ENCODE measurements at places on chromosomes 5 and 9. TPM values are rescaled to one million over a fixed set of nuclear protein-coding genes. Genes with fewer than 3 reads are reported as not detected.

DOK3 gene
- total RNA-seq: 5.0 TPM

TAF11L14 gene
- not detected for total RNA-seq

NFIL3 gene
- 3.4 TPM for total RNA-seq

STOM gene
- total RNA-seq: 16.1 TPM

LEAP2 gene
- 4.5 TPM for total RNA-seq

PCDHGC5 gene
- total RNA-seq: not detected

SOX30 gene
- total RNA-seq: 0.36 TPM

DNM1 gene
- total RNA-seq: 2.0 TPM

DNA sequence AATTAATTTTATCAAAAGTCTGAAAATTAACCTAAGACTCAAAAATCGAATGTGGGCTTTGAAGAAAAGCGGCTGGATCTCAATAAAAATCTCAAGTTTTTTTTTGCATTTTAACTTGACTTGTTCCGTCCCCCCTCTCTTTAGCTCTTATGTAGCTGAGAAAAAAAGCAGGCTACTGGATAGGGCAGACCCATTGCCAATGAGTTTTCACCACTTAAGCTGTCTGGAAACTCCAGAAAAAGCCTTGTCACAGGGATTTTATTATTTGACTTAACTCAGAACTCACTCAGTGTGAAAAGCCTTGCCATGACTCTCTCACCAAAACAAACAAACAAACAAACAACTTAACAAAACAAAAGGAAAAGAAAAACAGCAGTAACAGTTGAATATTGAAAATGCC is 247.4 kb downstream of the CDH9 start:
- DNase-seq: no peak

- no peak for DNase-seq
Measured at GRCh38 chr5:125357660-125358059, 611.2 kb upstream of the ZNF608 start.

- DNase-seq: no peak
Measured at GRCh38 chr5:111408817-111409216, 103.5 kb downstream of the STARD4 start.

DNA sequence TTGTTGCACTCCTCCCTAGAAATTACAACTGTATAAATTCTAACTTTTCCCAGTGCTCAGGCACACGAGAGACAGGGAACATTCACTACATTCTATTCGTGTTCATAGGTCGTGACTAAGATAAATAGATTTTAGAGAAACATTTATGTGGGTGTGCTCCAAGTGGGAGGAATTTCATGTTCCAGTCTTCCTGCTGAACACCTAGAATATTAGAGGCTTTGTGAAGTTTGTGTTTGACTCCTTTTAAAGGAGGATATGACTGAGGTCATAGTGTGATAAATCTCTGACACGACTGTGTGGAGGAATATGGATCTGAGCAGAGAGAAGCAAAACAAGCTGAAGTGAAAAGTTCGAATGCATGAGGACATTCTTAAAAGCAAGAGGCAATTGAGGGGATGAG is 355.3 kb downstream of the ZSWIM6 start:
- no peak for DNase-seq

DNA sequence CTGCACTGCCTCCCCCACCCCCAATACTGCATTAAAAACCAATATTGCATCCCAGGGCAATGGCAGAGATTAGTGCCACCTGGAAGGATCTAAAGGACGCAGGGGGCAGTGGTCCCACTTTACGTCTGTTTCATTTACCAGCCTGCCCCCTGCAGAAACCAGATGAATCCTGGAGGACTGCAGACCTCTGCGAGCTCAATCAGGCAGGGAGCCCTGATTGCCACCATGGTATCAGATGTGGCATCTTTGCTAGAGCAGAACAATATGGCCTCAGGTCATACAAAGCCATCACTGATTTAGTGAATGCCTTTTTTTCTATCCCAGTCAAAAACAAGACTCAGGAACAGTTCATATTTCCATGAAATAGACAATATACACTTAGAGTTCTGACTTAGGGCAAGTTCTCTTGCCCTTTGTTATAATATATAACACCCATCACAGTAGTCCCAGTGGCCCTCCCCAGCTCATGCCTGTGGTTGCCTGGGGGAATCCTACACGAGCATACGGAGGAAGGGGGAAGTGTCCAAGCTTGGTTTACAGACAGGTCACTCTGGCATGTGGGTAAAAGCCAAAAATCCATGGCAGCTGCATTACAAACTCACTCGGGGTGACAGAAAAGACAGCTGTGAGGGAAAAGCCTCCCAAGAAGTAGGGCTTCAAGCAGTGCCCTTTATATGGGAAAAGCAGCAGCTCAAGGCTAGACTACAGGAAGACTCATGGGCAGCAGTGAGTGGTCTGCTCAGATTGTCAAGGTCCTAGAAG is 85.1 kb downstream of the MED27 start:
- DNase-seq: no peak

DNA sequence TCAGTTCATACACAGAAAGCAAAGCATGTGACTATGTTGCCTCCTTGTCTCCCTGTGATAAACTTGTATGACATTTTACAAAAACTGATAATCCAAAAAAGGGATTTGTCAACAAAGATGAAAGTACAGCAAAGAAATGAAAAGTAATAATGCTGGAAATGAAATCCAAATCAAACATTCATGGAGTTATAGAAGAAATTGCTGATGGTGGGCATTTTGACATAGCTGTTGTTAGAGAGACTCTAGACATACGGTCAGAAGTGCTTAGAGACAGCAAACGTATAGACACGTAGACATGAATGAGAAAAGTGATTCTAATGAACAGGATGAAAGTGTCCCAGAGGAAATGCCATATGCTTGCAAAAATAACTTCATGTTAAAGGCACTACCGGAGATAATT is 186.9 kb upstream of the RGMB start:
- no peak for DNase-seq

DNA sequence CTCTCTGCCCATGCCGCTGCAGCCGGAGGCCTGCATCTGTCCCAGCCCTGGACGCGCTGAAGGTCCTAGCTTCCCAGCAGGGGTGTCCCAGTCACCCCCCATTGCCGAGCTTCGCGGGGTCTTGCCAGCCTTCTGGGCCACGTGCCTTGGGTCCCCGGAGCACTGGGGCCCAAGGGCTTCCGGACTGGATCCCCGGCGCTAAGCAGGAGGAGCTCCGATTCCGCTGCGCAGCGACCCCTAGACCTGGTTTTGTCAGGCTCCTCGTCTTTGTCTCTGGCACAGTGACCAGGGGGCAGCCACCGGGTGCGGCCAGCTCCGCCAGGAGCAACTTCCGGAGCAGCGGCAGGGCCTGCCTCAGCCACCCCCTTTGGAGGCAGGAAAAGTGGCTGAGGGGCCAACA is 3.3 kb upstream of the IRX1 start:
- no peak for DNase-seq

- no peak for DNase-seq
Measured at GRCh38 chr5:142186857-142187594, 78.4 kb downstream of the NDFIP1 start.

DNA sequence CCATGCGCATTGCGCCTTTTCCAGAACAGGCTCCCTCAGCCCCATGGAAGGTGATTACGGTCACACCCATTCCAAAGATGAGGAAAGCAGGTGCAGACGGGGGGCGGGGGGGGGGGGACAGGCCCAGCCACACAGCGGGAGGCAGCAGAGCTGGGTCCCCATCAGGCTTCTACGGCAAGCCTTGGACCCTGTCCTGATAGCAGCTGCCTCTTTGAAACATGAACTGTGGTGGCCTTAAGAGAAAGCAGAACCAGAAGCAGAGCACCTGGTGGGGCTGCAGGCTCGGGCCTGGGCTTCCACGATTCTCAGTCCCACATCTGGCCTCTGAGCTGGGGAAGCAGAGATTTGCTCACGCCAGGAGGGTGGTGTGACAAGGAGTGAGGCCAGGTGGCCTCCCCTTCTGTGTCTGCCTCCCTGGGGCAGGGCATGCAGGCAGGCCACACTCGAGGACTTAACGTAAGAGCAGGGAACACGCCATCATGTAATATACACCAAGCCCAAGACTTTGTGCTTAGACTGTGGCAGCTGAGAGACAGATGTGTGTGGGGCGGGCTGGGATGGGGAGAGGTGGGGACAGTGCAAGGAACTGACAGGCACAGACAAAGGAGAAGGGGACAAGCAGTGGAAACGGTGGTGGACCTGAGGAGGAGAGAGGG is 14.2 kb upstream of the PHYKPL start:
- no peak for DNase-seq

DNA sequence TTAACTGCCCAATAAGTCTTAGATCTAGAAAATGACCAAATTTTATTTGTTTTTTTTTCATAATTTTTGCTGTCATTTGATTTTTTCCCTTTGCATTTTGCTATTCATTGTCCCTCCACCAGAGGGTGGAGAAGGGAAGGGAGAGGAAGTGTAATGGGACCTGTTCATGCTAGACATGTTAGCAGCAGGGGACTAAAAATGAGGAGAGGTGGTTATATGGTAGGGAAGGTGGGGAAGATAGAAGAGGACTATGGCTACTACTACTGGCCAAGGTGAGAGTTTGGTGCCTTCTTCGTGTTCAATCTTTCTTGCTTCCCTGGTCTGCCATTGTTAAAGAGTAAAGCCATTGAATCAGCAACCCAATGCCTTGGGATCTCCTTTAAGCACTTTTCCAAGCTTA is 6.4 kb downstream of the GRIA1 start:
- DNase-seq: no peak

DNA sequence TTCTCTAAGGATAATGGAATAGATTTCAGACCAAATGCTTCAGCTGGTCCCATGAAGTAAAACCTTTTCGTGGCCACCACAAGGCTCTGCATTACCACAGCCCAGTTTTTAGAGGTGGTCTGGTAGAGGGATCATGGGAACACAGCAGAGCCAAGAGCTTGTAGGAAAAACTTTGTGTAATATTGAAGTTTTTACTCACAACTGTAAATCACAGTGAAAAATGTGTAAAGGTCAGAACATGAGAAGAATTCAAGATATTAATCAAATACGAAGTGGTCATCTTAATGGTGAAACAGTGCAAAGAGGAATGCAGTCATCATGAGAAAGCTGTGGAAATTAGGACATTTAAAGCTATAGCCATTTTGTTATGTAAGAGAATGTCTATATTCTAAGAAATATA is 197.5 kb downstream of the NPR3 start:
- DNase-seq: no peak

DNA sequence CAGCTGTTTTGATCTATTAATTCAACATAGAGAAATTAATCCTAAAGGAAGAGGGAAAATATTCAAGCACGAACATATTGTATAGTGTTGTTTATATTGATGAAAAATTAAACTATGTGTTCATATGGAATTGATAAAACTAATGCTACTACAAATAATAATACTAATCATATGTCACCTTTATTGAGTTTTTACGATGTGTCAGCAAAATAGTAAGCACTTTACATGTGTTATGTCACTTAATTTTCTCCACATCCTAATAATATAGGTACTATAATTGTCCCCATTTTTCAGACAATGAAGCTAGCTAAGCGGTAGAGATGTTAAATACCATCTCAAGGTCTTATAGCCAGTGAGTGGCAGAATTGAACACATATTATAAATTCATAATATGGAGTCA is 2008.5 kb upstream of the WWC1 start:
- no peak for DNase-seq

DNA sequence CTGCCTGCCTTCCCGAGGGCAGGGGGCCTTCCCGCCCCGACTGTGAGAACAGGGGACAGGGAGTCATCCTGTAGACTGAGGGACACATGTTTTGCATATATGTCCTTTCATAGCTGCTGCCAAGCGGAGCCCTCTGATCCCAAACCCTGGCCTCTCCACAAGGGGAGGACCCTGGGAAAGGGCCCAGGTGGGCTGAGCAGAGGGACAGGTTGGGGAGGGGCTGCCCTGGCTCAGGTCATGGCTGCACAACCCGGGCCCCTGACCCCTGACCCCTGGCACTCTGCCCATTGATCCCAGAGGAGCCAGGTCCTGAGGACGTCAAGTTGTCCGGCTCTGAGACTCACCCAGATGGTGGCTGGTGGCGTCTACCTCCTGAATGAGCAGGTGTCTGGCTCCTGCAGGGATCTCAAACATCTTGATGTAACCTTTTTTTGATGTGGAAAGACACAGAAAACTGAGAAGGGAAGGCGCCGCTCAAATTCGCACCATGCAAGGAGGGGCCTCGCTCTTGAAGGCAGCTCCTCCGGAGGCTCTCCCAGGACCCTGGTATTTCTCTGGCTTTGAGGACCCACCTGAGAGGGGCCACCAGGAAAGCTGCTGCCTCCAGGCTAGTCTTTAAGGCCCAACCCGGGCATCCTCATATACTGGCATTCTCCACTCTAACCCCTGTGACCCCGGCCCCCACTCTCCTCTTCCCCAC is 71.9 kb downstream of the ZNF354C start:
- DNase-seq: no peak

DNA sequence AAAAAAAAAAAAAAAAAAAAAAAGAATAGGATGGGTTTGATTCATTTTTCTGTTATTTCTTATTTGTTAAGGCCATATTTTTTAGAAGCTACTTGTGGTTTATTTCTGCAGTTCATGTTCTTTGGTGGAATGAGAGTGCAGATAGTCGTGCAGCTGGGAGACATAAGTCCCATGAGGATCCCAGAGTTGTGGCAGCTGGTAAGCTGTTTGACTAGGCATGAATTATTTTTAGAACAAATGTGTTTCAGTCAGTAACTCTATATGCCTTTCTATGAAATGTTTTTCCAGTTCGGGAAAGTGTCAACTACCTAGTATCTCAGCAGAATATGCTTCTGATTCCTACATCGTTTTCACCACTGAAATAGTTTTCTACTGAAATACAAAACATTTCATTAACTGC is 5.0 kb upstream of the NIPSNAP3B start:
- no peak for DNase-seq

DNA sequence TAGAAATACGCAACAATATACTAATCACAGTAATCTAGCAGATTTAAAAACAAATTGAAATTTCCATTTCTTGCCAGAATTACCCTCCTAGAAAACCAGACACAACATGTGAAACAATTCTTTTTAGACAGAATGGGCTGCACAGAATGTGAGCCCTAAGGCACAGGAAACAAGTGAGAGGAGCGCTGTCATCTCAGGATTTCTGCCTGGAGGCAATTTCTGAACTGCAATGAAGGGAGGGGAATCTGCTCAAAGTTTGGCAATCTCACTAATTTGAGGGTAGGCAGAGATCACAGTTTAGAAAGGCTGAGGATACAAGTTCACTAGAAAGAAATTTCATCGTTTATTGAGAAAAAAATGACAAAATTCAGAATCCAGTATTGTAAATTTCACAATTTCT is 70.3 kb downstream of the INIP start:
- DNase-seq: no peak

GRCh38 chr9:84796404-84796803 is 126.9 kb downstream of the NTRK2 start:
- DNase-seq: no peak

DNA sequence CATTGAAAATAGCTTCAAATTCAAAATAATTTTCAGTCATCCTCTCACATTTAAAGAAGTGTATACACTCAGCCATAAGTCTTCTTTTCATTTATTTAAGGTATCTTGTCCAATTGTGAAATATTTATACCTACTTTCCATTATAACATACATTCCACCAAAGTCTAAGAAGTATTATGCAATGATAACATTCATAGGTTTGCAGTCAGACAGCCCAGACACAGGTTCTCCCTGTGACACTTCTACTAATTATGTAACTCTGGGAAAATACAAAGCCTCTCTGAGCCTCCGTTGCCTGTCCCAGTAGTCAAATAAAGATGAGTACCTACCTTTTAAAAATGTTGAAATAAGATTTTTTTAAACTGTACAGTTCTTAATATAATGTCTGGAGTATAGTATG is 320.9 kb upstream of the RPS23 start:
- no peak for DNase-seq

GRCh38 chr9:113154946-113155345 is 4.1 kb downstream of the SLC31A2 start:
- DNase-seq: no peak

Measured in naive thymus-derived CD4-positive, alpha-beta T cell (primary cell).